Stimulated activated CD8-positive, alpha-beta memory T cell treated with anti-CD3 and anti-CD28 coated beads, Interleukin-4, amount 100 ng/mL, for 1 hour (primary cell): ENCODE measurements at places on chromosomes 2 and 18.

- DNase-seq: no peak
These were observed 180.0 kb upstream of the TPO start for GRCh38 chr2:1233281-1233680.

DNA sequence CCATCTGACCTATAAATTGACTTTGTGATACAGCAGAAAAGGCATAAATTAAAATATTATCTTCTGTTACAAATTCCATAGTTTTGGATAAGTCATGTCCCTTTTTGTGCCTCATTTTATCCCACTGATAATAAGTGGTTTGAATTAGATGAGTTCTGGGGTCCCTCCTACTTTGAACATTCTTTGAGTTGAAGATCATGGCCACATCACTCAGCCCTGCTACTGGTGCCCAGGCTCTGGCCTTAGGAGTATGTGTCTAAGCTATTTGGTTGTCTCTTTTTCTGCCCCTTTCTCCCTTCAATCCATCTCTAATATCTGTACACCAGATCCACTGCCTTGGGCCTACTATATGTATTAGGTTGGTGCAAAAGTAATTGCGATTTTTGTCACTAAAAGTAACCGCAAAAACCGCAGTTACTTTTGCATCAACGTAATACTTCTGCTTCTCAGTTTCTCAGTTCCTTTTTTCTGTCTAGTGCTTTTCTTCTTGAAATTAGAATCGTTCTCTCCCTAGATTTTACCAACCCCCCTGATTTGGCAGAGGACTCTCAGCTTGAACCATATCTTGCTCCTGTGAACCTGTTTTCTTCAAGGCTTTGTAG, 362.5 kb upstream of the TNP1 start:
- DNase-seq: no peak

- DNase-seq: no peak
These were observed 2.7 kb upstream of the SIX2 start for GRCh38 chr2:45011621-45012602.

- DNase-seq: no peak
These were observed 91.4 kb upstream of the RBMS1 start for GRCh38 chr2:160584972-160585494.

DNA sequence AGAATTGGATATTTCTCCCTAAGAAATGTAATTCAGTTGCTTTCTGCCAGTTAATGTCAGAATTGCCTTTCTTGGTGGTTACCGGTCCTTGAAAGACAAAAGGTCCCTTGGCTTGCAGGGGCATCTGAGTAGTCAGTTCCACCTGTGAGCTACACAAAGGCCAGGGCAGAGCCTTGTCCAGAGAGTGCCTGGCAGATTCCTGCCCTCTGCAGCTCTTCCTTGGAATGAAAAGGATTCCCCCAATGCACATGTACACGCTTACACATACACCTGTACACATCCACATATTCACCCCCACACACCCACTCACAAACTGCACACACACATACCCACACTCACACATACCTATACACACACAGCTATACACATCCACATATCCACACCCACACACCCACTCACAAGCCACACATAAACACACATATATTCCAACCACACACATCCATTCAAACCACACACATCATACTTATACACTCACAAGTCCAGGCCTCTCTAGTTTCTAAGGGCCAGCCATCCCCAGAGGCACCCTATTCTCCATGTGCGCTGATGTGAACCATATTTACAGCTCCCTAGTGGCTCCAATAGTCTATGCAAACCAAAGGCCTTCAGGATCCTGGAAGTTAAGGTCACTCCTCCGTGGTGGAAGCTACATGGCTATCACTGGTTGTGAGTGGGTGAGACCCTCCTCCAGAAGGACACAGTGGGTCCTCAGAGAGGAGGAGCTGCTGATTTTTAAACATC, 9.6 kb downstream of the CYRIA start:
- no peak for DNase-seq

- DNase-seq: no peak
These were observed 601.1 kb upstream of the NRXN1 start for GRCh38 chr2:51633073-51633472.

- no peak for DNase-seq
These were observed 668 bp upstream of the ANKRD12 start for GRCh38 chr18:9135912-9136314.

DNA sequence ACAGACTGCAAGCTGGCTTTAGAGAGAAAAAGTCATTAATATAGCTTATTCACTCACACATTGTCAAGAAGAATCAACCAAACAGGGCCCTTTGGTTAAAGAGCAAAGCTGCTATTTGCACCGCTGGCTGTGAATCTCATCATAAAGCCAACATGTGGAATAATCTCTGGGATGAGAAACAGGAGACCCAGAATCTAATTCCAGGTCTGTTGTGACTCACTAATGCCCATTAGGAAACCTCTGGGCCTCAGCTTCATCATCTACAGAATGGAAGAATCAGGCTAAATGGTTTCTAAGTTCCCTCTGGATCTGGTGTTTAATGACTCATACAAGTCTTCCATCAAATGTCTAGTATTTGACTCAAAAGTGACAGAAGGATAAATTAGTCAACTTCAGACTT, 591.7 kb upstream of the DDX18 start:
- no peak for DNase-seq

- no peak for DNase-seq
These were observed 439.9 kb upstream of the ETAA1 start for GRCh38 chr2:66957198-66957597.

DNA sequence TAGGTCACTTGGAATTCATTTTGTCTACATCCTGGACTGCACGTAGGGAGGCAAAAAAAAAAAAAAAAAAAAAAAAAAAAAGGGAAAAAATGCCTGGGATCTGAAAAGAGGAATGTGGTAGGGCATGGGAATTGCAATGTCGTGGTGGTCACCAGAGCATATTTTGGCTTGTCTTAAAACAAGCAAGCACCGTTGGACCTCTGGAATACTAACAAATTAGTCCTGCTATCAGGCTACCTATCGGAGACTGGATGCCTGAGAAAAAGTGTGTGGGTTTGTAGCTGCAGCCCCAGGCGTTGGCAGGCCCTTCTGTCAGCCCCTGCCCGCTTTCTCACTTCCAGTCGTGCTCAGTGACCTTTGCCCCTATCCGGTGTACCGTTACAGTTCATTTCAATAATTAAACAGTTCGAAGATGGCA, 588.5 kb upstream of the ZEB2 start:
- DNase-seq: no peak

GRCh38 chr18:61882296-61883004, 10.4 kb downstream of the RNF152 start:
- no peak for DNase-seq

DNA sequence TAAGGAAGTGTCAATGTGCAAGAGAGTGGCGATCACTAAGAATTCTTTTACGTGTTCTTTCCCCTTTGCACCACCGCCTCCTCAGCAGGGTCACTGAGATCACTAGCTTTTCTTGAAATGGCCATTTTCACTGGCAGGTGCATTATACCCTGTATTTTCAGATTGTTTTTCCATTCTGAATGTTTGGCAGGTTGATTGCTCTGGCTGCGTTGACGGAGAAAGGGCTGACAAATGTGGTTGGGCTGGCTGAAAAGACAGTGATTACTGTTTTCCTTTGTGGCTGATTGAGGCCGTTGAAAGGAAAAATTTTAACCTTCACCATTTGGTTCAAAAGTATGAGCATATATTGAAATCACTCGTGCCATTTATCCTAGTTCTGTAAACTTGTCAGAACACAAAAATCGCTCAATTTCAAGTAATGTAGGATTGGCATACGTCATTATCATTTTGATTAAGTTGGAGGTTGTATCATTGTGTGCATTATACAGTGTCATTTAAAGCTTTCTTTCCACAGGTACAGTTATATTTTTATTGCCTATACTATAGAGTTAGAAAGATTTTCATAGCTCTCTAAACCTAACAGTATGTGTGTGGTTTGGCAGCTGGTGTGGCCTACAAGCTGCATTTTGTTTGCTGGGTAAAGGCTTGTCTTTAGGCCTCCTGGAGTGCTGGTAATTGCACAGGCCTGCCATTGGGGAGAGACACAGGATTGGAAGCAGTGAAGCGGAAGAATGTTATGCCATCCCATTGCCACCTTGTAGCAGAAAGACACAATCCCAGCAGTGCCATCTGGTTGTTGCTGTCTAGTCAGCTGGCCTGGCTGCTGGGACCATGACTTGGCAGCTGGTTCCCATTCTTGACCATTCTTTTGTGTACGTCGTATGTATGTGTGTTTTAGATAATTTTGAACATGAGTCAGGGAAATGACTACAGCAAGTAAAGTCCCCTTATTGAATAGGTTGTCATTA, 36.7 kb downstream of the DYNC1I2 start:
- DNase-seq: no peak

DNA sequence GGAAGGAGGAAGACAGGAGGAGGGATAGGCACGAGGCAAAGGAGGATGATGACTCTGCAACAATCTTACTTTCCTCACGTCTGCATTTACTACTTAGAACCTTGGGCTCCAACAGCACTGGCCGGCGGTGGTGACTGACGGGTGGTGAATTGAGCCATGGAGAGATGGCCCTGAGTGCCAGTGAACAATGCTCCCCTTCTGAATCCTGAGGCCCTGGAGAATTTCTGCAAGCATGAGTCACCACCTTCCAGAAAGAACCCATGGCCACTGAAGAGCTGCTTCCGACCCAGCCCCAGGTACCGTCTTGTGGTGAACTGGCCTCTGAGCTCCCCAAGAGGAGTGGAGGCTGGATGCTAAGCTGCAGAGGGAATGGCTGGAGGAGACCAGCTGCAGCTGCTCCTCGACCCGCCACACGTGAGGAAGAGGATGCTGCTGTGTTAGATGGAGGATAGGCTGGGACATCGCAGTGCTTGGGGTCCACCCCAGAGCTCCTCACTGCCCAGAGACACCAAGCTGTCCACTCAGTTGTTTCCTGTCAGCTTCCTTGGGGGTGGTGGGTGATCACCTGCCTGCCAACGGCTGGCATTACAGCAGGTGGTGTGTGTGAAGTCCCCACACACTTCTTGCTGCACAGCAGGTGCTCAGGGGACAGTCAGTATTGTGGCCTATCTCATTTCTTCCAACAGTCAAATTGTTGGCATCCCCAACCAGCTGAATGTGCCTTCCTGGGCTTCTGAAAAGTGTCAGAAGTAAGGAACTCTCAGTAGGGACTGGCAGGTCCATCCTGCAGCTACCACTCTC, 186.5 kb upstream of the ID2 start:
- no peak for DNase-seq

DNA sequence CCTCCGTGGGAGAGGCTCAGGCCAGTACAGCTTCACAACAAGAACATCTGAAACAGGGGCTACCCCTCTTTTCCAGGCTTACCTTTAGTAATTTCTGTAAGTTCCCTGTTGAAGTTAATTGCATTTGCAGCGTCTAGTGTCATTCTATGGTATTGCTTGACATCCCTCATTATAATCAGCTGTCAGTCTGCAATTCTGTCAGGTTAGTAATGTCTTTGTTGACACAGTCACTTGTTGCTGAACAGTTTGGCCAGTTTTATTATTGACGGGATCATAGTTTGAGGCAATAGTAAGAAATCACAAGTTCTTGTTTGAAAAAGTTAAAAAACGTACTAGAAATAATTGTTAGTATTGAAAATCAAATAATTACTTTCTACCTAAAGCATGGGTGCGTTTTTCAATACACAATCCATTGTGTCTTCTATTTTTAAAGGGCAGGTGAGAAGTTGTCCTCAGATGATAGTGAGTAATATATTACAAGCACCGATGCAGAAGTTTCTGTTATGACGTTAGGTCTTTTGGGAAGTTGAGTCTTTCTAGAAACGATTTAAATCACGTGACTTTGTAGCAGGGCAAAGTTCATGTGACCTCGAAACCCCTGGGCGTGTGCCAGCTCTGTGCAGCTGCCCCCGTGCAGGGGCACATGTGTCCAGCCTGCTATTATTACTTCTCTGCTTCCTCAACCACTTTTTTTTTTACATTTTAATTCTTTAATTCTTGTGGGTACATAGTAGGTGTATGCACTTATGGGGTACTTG, 49.5 kb upstream of the MBP start:
- DNase-seq: no peak

DNA sequence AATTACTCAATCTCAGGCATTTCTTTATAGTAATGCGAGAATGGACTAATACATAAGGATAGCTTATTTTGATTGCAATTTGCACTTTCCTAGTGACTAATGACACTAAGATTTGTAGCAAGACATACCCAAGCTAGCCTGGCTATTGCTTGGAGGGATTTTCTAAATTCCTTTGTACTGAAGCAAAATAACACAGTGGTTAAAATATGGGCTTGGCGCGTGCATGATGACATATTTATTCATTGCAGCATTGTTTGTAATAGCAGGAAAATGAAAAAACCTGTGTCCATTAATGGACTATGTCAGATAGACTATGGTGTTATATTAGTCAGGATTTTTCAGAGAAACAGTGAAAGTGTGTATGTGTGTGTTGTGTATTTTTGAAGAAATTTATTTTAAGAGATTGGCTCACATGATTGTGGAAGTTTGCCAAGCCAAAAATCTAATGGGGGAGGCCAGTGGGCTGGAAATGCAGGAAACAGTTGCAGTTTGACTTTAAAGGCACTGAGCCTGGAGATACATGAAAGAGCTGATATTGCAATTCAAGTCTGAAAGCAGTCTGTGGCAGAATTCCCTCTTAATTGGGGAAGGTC, 16.7 kb upstream of the LAPTM4A start:
- DNase-seq: no peak

- DNase-seq: no peak
These were observed 18.0 kb downstream of the TGOLN2 start for GRCh38 chr2:85309699-85310321.

- no peak for DNase-seq
These were observed 105.1 kb downstream of the DYSF start for GRCh38 chr2:71558300-71559051.

DNA sequence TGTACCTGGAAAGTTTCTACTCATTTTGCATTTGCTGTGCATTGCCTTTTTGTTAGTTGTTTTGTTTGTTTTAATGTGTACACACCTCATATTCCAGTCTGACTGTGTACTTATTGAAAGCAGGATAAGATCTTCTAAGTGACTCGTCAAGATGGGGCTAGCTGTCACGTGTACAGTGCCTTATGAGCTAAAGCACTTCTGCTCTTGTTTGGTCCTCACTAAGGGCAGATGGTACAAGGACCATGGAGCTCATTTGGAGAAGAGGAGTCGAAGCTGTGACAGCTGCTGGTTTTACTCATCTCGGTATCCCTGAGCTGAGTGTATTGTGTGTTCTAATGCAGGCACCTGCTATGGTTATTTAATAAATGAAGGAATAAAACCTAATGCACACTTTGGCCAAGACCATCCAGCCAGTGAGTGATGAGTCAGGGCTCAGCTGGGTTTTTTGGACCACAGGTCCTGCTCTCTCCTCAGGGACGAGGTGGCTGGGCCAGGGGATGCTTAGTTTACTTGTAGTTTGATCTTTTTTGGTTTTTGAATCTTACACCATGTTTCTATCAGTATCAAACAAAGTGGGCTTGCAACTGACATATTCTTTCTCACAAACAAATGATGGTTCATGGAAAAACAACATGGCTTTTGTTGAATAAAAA, 152.5 kb upstream of the APCDD1 start:
- no peak for DNase-seq

- no peak for DNase-seq
These were observed 3.1 kb downstream of the KDSR start for GRCh38 chr18:63363951-63364350.

- no peak for DNase-seq
These were observed 41.4 kb upstream of the PARD3B start for GRCh38 chr2:204503869-204504268.

- no peak for DNase-seq
These were observed 28.0 kb upstream of the EFEMP1 start for GRCh38 chr2:55951533-55951932.
